Psoas muscle (tissue), 8 donors: ENCODE measurements at places on chromosomes 6 and 20. TPM values are rescaled to one million over a fixed set of nuclear protein-coding genes. Genes with fewer than 3 reads are reported as not detected.

The ECT2L gene
- not detected for total RNA-seq

The APCDD1L gene
- total RNA-seq: 0.22 TPM

The SRSF12 gene
- 0.21 TPM for total RNA-seq

The ENPP3 gene
- total RNA-seq: not detected

The SAMD5 gene
- total RNA-seq: 0.06 TPM
